ENCODE measurements at places on chromosomes 1 and 21. TPM values are rescaled to one million over a fixed set of nuclear protein-coding genes. Genes with fewer than 3 reads are reported as not detected.

DNA sequence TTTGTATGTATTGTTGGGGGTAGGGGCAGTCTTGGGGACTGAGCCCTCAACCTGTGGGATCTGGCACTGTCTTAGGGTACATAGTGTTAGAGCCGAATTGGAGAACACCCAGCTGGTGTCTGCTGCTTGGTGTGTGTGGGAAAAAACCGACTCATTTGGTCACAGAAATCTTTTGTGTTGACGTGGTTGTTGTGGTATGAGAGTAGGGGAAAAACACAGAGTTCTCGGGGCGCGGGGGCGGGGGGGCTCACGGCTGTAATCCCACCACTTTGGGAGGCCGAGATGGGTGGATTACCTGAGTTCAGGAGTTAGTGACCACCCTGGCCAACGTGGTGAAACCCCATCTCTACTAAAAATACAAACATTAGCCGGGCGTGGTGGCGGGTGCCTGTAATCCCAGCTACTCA, 15.3 kb upstream of the SRSF10 start:
- no peak for DNase-seq

- no peak for DNase-seq
These were observed 107.3 kb upstream of the PDC start for GRCh38 chr1:186568221-186568620.

- DNase-seq: no peak
These were observed 7.3 kb downstream of the TNNI1 start for GRCh38 chr1:201414051-201414738.

DNA sequence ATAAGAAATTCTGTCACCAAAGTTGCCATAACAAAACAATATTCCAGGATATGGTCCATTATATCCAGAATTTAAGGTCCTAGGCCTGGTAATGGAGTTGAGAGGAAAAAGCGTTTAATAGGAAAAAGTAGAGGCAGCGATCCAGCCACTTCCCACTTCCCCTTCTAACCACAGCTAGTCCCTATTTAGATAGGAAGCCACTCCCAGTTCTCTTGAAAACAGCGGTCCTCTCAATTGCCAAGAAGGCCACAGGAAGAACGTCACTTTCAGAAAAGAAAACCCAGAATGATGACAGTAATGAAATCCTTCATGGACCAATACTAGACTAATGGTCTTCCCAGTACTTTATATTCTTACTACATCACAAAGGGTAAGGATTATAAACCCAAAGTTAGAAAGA, 38.6 kb downstream of the ABL2 start:
- DNase-seq: no peak

DNA sequence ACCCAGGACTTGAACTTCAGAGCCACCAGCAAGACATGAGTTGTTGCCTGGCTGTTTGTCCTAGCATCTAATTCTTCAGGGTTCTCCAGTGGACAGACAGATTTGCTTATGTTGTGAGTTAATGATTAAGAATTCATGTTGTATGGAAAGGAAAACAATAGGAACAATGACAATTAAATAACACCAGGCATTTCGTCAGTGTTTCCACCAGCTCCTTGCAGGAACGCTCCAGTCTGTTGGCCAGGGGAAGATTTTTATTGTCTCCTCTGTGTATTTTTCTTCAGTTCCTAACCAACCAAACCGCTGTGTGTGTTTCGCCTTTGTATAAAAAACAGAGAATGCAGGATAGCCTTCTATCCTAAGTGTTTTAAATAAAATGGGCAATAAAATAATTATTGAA, 64.4 kb upstream of the PTGFR start:
- DNase-seq: no peak

GRCh38 chr1:76759950-76760349, 107.3 kb upstream of the ST6GALNAC5 start:
- no peak for DNase-seq

- DNase-seq: no peak
These were observed 117.2 kb downstream of the FASLG start for GRCh38 chr1:172776071-172776470.

DNA sequence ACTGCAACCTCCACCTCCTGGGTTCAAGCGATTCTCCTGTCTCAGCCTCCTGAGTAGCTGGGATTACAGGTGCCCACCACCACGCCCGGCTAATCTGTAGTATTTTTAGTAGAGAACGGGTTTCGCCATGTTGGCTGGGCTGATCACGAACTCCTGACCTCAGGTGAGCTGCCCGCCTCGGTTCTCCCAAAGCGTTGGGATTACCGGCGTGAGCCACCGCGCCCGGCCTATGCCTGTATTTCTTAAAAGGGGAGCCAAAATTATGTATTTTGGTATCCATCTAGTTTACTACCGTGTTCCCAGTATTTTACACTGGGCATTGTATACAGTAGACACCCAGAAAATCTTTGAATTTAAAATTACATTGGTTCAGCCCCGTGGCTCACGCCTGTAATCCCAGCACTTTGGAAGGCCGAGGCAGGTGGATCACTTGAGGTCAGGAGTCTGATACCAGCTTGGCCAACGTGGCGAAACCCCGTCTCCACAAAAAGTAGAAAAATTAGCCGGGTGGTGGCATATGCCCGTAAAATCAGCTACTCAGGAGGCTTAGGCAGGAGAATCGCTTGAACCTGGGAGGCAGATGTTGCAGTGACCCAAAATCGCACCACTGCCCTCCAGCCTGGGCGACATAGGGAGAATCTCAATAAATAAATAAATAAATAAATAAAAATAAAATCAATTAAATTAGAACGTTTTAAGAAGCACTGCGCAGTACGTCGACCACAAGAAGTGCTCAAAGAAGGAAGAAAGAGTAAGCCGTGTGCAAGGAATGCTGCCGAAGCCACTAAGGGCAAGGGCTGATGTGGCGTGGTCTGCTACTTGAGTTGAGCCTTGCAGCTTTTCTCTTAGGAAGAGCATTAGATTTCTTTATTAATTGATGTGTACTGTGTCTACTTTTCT, 1.5 kb upstream of the THRAP3 start:
- DNase-seq: no peak

DNA sequence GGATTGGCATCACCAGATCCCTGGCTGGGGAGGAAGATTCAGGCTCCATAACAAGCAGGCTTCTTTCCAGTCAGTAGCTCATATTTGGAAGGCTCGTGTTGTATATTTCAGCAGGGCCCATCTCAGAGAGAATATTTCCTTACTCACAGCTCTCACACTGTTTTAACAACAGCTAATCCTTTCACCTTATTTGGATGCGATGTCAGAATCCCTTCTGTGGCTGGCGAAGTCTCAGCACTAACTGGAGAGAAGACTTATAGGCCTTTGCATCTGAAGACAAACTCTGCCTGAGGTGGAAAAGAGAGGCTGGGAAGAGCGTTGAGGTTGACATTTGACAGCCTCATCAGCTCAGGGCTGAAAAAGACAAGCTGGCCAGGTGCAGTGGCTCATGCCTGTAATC, 47.2 kb upstream of the CAPZB start:
- no peak for DNase-seq

DNA sequence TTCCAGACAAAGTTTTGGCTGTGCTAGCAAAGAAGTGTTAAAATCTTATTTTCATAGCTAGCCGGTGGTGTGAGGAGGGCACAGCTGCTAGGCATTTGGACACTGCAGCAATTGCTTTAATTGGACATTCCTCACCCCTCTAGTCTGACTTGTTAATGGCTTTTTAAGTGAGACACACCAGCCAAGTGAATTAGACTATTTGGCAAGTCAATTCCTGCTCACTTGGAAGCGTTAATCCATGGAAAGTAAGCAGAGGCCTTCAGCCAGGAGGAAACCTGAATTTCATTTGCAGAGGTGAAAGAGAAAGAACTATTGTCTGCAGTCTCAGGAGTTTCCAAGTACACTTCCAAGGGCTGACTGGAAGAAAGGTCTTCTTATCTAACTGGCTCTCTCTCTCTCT, 175.7 kb downstream of the ST6GALNAC3 start:
- peak; percentile 44 for DNase-seq

- no peak for DNase-seq
These were observed 49.0 kb downstream of the MAP10 start for GRCh38 chr1:232853994-232854797.

DNA sequence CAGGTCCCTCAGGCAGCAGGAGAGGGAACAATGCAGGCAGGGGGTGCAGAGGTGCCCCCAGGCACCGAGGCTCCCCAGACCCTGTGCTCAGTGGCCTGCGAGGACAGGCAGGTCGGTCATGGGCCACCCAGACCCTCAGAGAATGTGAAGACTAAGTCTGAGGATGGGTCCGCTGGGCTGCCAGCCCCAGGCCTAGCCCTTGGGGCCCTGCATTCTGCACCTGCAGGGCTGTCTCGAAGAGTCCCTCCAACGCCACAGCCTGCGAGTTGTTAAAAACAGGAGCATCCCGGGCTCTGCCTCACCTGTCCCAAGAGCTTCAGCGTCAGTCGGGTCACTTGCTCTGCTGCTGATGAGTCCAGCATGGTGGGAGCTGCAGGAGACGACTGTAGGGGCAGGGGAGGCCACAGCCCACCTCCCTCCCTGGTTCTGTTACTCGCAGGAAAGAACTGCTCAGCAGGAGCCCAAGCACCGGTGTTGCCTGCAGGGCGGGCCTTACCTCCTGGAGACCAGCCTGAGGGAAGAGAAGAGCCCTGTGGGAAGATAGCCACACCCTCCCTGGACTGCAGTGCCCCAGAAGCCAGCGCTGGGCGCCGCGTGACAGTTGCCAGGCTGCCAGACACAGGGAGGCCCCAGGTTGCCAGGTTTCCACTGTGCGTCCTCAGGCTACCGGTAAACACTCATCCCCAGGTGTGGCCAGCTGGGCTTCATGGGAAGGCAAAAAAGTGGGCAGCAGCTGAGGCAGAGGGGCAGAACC, 5.8 kb downstream of the C21orf58 start:
- no peak for DNase-seq

DNA sequence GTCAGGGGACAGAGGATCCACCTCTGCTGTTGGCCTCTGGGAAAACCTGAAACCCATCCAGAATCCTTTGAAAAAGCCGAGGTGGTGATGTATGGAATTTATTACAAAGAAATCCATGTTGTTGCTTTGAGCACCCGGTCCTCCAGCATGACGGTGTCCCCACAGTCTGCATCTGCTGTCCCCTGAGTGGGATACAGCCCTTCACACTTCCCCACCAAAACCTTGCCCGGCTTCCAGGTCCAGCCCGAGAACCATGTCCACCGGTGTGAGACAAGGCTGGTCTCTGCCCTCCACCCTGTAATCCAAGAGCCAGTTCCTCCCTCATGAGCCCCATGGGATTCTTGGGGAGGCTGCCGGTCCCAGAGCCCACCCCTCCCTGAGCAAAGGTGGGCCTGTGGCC, 70.5 kb downstream of the STUM start:
- no peak for DNase-seq

DNA sequence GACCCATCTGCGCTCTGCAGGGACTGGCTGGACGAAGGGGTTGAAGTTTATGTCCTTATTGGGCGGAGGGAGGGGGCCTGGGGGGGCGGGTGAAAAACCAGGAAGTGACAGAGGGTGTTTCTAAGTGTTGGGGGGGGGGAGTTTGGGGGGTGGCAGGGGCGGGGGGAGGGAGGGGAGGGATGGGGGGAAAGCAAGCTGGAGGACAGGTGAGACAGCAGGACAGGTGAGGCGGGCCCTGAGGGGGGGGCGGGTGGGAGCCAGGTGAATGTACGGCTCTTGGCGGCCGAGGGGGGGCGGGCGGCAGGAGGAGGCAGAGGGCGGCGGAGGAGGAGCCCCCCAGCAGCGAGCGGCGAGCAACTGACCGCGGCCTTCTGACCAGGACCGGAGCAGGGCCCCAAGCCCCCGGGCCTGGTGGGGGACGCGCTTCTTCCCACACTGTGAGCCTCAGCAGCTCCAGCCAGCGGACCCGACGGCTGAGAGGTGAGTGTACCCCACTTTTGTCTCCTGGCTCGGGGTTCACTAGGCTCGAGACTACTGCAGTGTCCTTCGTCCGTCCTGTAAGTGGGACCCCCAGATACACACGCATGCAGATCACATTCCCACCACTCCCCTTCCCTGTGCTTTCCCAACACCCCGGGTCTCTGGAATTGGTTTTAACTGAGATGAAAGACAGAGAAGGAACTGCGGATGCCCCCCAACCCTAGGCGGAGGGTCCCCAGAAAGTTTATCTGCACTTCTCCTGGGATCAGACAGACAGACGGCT, at the start of gene ZBTB7B:
ZBTB7B (plus strand) TSS at position 339 of the 763 bp plus-strand sequence. CDS start 11,859 bp downstream, outside the sequence.
- no peak for DNase-seq

- DNase-seq: no peak
These were observed 185.1 kb upstream of the ST6GALNAC5 start for GRCh38 chr1:76682138-76682537.

- no peak for DNase-seq
These were observed 6.7 kb upstream of the RSRP1 start for GRCh38 chr1:25253911-25254310.

- DNase-seq: no peak
These were observed 38.8 kb downstream of the VPS45 start for GRCh38 chr1:150106341-150106740.

GRCh38 chr21:43879348-43880110, 14.5 kb downstream of the AGPAT3 start:
- no peak for DNase-seq

GRCh38 chr1:198275597-198275996, 118.8 kb downstream of the NEK7 start:
- no peak for DNase-seq

Gene COA7
- polyA plus RNA-seq: 26.0 TPM

Gene NR1I3
- polyA plus RNA-seq: 4.2 TPM

Gene PDZK1IP1
- polyA plus RNA-seq: 0.35 TPM

Gene METTL25B
- 36.0 TPM for polyA plus RNA-seq

Gene C1QB
- polyA plus RNA-seq: 28.6 TPM

Gene ILDR2
- polyA plus RNA-seq: 16.3 TPM

Gene ICOSLG
- 3.2 TPM for polyA plus RNA-seq

Gene KRTAP21-2
- polyA plus RNA-seq: not detected

Gene AMY1B
- polyA plus RNA-seq: not detected

Gene MROH9
- polyA plus RNA-seq: not detected

Gene RAB25
- 1.1 TPM for polyA plus RNA-seq

Gene PHLDA3
- 75.3 TPM for polyA plus RNA-seq

Gene KIAA1614
- polyA plus RNA-seq: 5.7 TPM

Gene TRIM17
- 6.1 TPM for polyA plus RNA-seq

Gene PDZK1
- 3.4 TPM for polyA plus RNA-seq

Gene SLC45A1
- 30.2 TPM for polyA plus RNA-seq

Gene TFAP2E
- 8.1 TPM for polyA plus RNA-seq
